ENCODE measurements at places on chromosomes 16 and 17.

DNA sequence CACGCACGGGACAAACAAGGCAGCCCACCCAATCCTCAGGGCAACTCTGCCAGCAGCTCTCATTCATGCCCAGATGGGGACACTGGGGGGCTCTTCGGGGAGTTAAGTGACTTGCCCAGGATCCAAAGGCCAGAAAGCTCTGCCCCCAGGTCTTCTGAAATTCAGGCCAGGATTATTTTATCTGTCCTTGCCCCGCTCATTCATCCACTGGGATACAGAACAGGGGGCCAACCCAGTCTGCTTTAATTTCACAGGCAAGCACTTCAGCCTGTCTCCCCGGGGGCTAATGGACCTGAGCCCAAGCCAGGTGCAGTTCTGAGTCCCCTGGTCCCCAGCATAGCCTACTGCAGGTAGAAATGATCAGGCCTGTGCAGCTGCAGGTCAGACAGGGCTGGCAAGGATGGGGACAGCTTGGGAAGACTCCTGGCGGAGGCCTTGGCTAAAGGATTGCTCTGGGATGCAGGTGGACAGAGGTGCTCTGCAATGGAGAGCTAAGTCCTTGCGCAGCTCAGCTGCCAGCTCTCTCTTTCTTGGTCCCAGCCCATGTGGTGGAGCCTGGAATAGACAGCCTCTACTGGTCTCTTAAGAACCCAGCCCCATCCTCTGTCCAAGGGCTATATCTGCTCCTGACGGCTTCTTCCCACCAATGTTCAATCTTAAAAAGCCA, 766 bp upstream of the B3GNT9 start:
- DNase-seq: no peak

DNA sequence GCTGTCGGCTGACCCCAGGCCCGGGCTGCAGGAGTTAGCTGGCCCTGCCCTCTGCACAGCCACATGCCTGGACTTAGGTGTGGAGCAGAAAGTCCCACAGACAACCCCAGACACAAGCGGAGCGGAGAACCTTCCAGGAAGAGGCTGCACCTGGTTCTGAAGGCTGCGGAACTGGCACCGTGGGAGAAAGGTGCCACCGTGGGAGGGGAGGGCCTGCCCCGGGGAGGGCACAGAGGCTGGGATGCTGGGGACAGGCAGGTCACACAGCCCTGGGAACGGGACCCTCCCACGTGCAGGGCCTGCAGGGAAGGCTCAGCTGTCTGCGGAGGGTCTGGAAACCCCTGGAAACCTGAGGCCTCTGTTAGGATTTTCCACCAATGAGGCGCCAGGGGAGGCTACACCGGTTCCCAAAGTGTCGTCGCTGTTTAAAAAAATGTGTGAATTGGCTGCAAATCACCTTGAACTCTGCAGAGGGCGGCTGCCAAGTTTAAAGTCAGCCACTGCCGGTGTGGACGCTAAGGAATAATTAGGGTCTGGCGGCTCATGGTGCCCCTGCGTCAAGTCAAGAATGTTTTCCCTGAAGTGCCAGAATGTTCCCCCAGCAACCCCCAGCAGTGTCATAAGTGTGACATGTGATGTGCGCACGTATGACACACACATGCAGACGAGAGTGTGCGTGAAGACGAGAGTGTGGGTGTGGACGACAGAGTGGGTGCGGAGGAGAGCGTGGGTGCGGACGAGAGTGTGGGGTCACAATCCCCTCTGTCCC, 50.9 kb upstream of the PABPN1L start:
- no peak for DNase-seq

DNA sequence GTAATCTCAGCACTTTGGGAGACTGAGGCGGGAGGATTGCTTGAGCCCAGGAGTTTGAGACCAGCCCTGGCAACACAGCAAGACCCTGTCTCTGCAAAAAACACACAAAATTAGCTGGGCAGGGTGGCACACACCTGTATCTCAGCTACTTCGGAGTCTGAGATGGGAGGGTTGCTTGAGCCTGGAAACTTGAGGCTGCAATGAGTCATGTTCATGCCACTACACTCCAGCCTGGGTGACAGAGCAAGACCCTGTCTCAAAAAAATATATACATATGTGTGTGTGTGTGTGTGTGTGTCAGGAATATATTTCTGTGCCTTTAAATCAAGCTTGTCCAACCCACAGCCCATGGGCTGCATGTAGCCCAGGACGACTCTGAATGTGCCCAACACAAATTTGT, 55.2 kb downstream of the CRISPLD2 start:
- DNase-seq: no peak

- no peak for DNase-seq
These were observed 8.1 kb downstream of the GLIS2 start for GRCh38 chr16:4323845-4324488.

DNA sequence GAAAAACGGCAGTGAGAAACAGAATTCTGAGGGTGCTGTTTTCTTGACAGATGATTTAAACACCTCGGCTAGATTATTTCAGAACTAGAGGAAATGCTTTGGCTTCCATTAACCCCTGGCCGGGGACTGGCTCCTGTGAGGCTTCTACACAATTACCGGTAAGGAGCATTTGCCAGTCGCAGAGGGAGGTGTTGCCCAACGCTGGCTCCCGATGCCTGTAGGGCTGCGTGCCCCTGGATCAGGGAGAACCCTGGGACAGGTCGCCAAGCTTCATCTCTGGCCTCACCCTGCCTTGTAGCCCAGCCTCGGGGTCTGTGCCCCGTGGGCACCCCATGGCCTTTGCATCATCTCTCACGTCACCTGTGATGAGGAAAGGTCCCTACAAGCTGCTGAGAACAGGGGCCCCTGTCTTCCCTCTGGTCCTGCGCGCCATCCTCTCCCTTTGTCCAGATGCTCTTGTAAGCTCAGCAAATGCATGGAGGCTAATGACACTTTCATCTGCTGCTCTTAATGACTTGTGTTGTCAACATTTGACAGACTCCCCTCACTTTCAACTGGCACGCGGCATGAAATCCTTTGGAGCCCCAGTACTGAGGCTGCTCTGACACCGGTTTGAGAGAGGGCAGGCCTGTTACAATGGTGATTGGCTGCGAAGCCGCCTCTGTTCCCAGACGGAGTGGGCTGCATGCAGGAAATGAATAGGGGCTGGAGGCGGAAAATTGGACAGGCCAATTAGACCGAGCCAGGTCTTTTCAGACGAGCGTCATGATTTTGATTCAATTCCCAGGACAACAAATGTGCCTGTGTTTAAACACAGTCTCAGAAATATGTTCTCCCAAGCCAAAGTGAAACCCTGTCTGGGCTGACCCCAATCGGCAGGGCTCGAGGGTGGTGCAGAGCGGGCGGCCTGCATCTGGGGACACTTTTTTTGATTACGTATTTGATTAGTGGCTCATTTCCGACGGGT, 85.5 kb upstream of the DOC2B start:
- no peak for DNase-seq

DNA sequence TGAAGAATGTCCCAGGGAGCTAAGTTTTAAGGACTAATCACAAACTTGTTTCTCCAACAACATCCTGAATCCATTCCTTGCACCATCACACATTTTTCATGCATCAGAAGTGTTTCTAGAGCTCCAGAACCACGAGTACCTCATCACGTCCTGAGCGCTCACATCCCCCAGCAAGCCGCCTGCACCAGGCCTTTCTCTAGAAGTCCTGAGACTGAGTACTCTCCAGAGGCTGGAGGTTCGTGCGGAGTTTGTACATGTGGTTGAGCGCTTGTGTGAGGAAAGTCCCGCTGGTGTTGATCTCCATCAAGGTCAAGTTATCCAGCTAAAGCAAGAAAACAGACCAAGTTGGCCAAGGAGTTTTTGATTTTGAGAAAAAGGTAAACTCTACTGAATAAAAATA, 10.7 kb downstream of the GINS2 start:
- DNase-seq: no peak
